Lower leg skin (tissue), 4 donors: ENCODE measurements at places on chromosomes 2 and 18.

DNA sequence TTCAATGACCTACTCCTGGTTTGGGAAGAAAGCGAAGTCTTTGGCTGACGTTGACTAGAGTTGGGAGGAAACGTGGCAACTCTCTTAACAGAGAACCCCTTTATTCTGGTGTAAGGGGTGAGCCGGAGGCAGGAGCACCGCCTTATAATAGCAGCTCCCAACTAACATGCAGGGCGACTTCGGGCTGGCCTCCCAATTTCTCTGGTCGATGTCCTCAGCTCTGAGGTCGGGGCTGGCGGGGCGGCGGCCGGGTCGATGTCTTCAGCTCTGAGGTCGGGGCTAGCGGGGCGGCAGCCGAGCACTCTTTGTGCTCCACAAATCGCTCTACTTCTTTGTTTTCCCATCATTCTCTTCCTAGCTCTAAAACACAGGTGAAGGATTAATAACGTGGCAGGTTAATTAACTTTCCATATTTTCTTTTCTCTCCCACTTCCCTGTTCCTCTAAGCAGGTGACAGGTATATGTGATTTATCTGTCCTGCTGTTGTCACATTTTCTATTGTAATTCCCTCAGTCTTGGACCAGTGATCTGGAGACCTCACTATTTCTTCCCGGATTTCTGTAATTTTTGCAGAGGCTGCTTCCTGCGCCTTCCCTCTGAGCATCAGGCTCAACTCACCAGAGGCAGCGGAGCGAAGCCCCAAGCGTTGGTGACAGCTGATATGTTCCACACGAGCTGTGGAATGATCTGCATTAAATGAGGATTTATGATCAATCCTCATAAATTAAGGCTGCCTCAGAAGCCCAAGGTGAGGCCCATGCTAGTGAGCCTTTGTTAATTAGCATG, 64.3 kb downstream of the ACKR3 start:
- no peak for DNase-seq

DNA sequence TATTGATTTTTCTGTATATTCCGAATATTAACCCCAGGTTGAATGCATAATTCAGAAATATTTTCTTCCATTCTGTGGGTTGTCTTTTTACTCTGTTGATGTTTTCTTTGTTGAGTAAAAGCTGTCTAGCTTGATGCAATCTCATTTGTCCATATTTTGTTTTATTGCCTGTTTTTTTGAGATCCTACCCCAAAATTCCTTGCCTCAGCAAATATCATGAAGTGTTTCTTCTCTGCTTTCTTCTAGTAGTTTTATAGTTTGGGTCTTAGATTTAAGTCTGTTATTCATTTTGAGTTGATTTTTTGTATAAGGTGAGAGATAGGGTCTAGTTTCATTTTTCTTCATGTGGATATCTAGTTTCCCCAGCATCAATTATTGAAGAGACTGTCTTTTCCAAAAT, 467.9 kb upstream of the GCFC2 start:
- DNase-seq: no peak

GRCh38 chr18:80035997-80036396, 1.8 kb downstream of the RBFA start:
- no peak for DNase-seq

DNA sequence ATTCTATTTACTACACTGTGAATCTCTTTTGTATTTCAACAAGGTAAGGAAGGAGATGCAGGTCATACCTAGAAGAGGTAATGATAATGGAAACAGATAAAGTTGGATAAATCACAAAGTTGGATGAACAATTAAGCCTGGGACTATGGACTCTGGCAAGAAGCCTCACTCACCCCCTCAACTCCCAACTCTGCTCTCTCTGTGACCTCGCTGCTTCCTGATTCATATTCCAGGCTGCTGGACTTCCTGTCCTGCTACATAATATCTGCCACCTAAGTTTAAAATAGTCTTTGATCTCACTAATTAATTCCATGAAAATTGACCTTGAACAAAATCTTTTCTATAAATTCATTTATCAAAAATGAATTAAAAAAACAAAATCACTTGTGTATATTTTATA, 215.3 kb downstream of the CALCRL start:
- no peak for DNase-seq

GRCh38 chr2:96730212-96730611, 9.7 kb downstream of the LMAN2L start:
- no peak for DNase-seq
